Esophagus muscularis mucosa (tissue), 4 donors: ENCODE measurements at places on chromosomes 3 and 15. TPM values are rescaled to one million over a fixed set of nuclear protein-coding genes. Genes with fewer than 3 reads are reported as not detected.

DNA sequence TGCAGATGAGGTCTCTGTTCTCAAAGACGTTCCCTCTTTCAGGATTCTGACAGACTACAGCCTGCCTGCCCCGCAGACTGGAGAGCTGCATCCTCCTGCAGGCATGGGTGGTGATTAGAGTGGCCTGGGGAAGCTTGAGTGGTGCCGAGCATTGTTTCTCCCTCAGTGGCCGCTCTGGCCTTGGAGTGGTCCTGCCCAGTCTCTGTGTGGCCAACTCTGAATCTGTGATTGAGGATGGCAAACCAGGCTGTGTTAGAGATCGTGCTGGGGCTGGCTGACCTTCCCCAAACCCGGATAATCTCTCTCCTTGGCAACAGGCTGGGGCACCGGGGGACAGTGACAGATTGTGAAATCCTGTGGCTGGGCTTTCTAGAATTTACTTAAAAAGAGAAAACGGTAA is 11.0 kb upstream of the ADCY5 start:
- H3K4me3 ChIP-seq: no peak overlapping the region
- no peaks in the 10 kb centered on the region for H3K4me1 ChIP-seq
- no peak overlapping the region for H3K27ac ChIP-seq
- DNase-seq: no peak
- H3K27me3 ChIP-seq: no peaks in the 10 kb centered on the region

DNA sequence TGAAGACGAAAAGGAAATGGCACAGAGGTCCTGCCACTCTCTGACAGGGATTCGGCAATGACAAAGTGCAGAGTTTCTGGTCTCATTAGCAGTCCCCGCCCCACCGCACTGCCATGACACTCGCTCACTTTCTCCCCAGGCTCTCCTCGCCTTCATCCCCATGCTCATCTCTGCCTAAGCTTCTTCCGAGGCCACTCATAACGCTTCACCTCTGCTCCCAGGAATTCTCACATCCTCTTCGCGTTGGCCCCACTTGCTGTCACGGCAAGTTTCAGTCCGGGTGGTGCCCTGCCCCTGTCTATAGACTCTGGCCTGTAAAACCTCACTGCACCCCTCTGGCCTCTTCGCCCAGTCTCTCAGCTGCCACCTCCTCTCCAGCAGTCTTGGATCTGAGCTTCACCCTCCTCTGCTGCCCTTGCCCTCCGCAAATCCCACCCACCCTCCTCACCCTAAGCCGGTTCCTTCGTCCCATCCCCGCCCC is 654 bp downstream of the RUBCN start:
- H3K4me3 ChIP-seq: peak overlapping the region; percentile 81
- H3K36me3 ChIP-seq: no peaks in the 10 kb centered on the region
- peak; percentile 92 for DNase-seq
- H3K27ac ChIP-seq: peak overlapping the region; percentile 89

DNA sequence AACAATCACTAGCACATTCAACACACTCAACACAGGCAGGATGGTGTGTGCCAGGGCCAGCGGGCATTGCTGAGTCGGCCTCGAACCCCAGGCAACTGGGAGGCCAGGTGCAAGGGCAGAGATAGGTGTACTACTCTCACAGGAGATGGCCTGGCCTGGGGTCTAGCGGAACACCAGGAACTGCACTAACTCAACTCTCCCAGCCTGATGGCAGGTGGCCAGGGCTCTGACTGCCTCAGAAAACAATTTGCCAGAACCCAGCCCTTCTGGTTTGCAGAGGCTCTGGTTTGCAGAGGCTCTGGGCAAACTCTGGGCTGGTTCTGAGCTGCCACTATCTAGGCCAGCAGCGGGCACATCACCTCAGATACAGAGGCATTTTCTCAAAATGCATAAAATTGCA is 229.2 kb upstream of the CHRNA7 start:
- H3K4me3 ChIP-seq: no peak overlapping the region
- H3K36me3 ChIP-seq: no peaks in the 10 kb centered on the region
- no peak for DNase-seq
- no peaks in the 10 kb centered on the region for H3K27me3 ChIP-seq
- H3K27ac ChIP-seq: no peak overlapping the region

DNA sequence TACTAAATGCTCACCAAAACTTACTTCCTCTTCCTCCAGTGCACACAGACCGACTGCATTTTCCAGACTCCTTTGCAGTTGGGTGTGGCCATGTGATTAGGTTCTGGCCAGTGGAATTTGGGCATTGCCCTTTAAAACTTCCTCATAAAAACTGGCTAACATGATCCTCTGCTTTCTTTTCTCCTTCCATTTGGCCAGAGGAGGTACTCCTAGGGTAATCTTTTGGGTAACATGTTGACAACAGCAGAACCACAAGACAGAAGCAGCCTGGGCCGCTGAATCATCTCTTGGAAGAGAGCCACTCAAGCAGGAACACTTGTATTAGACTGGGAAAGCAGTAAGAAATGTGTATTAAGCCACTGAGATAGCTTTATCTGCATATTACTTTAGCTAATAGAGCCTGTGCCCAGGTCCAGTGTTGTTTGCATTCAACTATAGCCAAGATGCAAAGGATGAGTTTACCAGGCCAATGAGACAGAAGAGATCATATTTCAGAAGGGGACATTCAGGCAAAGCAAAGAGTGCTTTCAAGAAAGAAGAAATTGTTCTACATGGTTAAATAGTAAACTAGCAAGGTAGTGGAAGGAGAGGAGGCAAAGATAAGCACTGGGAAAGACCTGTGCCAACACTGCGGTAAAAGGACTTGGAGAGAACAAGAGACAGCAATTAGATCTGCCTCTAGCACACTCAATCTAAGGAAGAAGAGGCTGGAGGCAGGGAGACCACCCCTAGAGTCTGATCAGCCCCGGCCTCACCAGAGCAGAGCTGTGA is 79.8 kb downstream of the PLCH1 start:
- H3K4me1 ChIP-seq: peaks cover 17% of the 10 kb centered on the region
- H3K4me3 ChIP-seq: no peak overlapping the region
- no peak for DNase-seq
- peak overlapping the region; percentile 39 for H3K27ac ChIP-seq
- H3K27me3 ChIP-seq: no peaks in the 10 kb centered on the region
- H3K36me3 ChIP-seq: no peaks in the 10 kb centered on the region

DNA sequence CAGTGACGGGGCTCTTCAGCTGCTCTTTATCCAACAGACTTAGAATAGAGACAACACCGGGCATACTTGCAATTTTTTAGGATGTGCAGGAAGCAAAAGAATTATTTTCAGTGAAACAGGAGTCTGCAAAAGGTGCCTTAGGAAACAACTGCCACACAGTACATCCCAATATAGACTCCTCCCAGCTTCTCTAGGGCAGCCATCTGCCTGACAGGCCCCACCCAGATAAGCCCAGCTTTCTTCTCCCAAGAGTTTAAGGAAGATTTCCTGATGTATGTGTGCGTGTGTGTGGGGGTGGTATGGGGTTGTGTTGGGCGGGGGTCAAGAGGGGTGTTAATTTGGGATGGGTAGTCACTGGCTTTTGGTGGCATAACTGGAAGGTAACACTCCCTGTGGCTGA is 21.5 kb downstream of the MAP2K1 start:
- peaks cover 25% of the 10 kb centered on the region for H3K4me1 ChIP-seq
- H3K36me3 ChIP-seq: no peaks in the 10 kb centered on the region
- H3K4me3 ChIP-seq: no peak overlapping the region
- H3K27me3 ChIP-seq: no peaks in the 10 kb centered on the region

GRCh38 chr3:36993326-36994283 is at the start of gene MLH1:
Gene MLH1, plus strand, starts transcription at chr3:36993518. Its CDS starts 30 bp downstream, at chr3:36993548.
- H3K4me1 ChIP-seq: peaks cover 53% of the 10 kb centered on the region
- H3K27ac ChIP-seq: peak within 1 kb of the TSS; percentile 96
- peak; percentile 100 for DNase-seq
- H3K36me3 ChIP-seq: peaks cover 23% of the 10 kb centered on the region
- no peaks in the 10 kb centered on the region for H3K27me3 ChIP-seq

DNA sequence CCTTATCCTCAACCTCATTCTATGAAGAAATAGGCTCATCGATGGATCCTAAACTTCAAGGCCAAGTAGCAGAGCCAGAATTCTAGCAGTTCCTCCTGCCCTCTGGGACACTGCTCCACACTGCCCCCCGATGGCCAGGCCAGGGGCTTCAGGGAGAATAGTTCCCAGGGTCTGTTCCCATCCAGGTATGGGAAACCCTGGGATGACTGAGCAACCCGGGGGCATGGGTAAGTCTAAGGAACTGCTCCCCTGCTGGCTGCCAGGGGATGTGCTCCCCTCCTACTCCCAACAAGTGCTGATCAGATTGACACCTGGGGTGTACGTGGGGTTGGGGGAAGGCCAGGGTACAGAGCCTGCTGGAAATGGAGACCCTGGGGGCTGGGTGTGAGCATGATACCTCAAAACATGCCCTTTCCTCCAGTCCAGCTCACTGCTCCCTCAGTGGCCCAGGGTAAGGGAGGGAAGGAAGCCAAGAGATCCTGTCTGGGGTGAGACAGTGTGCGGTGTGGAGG is 7.6 kb downstream of the ULK3 start:
- H3K4me1 ChIP-seq: no peaks in the 10 kb centered on the region
- no peak for DNase-seq
- H3K4me3 ChIP-seq: no peak overlapping the region
- peaks cover 49% of the 10 kb centered on the region for H3K36me3 ChIP-seq

- H3K4me3 ChIP-seq: no peak overlapping the region
- H3K27me3 ChIP-seq: no peaks in the 10 kb centered on the region
- H3K27ac ChIP-seq: no peak overlapping the region
Measured at GRCh38 chr15:26848498-26848897, 18.4 kb upstream of the GABRA5 start.

- H3K27ac ChIP-seq: no peak overlapping the region
- DNase-seq: no peak
- H3K36me3 ChIP-seq: no peaks in the 10 kb centered on the region
- H3K4me1 ChIP-seq: no peaks in the 10 kb centered on the region
- no peak overlapping the region for H3K4me3 ChIP-seq
Measured at GRCh38 chr15:80142646-80143045, 10.2 kb upstream of the FAH start.

GRCh38 chr15:41480396-41481140 is 13.1 kb upstream of the ITPKA start:
- H3K4me3 ChIP-seq: no peak overlapping the region
- no peak for DNase-seq
- H3K27ac ChIP-seq: no peak overlapping the region
- no peaks in the 10 kb centered on the region for H3K4me1 ChIP-seq
- no peaks in the 10 kb centered on the region for H3K27me3 ChIP-seq

DNA sequence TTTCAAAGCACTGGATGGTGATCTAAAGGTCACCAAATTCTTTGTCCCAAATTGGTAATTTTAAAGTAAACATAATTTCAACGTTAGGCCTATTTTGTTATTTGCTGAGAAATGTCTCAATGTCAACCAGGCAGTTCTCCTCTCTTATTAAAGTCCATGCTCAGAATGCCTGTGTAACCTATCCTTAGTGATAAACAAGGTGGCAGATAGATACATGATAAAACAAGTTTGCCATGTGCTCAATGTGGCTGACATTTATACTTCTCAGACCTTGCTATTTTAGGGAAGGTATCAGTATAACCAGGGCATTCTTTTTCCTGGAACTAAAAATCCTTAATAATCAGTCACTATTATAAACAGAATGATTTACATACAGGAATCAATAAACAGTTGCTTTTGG is 8.5 kb downstream of the MBNL1 start:
- no peak for DNase-seq
- no peaks in the 10 kb centered on the region for H3K36me3 ChIP-seq
- peak overlapping the region; percentile 66 for H3K27ac ChIP-seq
- no peak overlapping the region for H3K4me3 ChIP-seq

- H3K4me1 ChIP-seq: peaks cover 39% of the 10 kb centered on the region
- peak within 1 kb of the TSS; percentile 82 for H3K27ac ChIP-seq
- peaks cover 32% of the 10 kb centered on the region for H3K36me3 ChIP-seq
- H3K4me3 ChIP-seq: peak within 1 kb of the TSS; percentile 56
- DNase-seq: no peak
- no peaks in the 10 kb centered on the region for H3K27me3 ChIP-seq
Measured at GRCh38 chr3:49813497-49814174, at the start of gene UBA7. Gene UBA7, minus strand, starts transcription at chr3:49813953. Its CDS starts 166 bp downstream, at chr3:49813787.

DNA sequence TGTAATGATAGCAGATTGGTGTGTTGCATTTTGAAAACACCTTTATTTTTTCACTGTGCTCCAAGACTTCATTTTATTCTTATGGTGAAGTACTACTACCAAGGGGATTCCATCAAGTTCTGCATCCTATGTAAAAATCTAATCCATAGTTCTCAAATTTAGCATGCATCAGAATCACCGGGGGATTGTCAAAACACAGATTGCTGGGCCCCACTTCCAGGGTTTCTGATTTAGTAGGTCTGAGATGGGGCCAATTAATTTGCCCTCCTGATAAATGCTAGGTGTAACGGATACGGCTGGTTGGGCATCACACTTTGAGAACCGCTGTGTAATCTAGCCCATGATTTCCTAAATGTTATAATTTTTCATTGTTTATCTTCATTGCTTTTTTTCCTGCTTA is 692 bp downstream of the ZWILCH start:
- peak overlapping the region; percentile 89 for H3K27ac ChIP-seq
- H3K36me3 ChIP-seq: peaks cover 24% of the 10 kb centered on the region
- no peaks in the 10 kb centered on the region for H3K27me3 ChIP-seq
- peak overlapping the region; percentile 96 for H3K4me3 ChIP-seq
- DNase-seq: no peak
- peaks cover 30% of the 10 kb centered on the region for H3K4me1 ChIP-seq

DNA sequence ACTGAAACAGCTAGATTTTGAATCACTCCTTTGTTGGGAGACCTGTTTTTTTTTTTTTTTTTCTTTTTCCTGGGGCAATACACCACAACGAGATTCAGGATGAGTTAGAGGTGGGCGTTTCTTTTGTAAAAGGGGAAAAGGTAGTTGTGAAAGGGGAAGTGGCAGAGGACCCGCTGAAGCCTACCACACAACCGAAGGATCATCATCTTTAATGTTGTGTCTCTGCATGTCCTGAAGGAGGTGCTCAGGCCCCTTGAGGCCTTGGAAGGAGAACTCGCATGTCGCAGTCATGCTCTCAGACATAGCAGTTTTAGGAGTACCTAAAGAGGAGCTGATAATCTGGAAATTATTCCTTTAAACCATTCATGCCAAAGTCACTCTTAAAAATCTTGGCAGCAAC is 137.9 kb upstream of the LRIG1 start:
- H3K27me3 ChIP-seq: no peaks in the 10 kb centered on the region
- no peaks in the 10 kb centered on the region for H3K36me3 ChIP-seq
- no peak for DNase-seq
- no peak overlapping the region for H3K4me3 ChIP-seq

GRCh38 chr3:46082849-46083248 is 55.6 kb upstream of the XCR1 start:
- DNase-seq: peak; percentile 70
- H3K27me3 ChIP-seq: no peaks in the 10 kb centered on the region
- no peak overlapping the region for H3K4me3 ChIP-seq
- H3K36me3 ChIP-seq: no peaks in the 10 kb centered on the region

GRCh38 chr3:142105991-142106390 is 43.4 kb downstream of the TFDP2 start:
- no peaks in the 10 kb centered on the region for H3K36me3 ChIP-seq
- no peak for DNase-seq
- H3K4me1 ChIP-seq: no peaks in the 10 kb centered on the region
- H3K27me3 ChIP-seq: no peaks in the 10 kb centered on the region
- no peak overlapping the region for H3K4me3 ChIP-seq
- H3K27ac ChIP-seq: no peak overlapping the region

The PLOD2 gene
- total RNA-seq: 84.7 TPM

The LRRIQ4 gene
- not detected for total RNA-seq

The P2RY12 gene
- 2.7 TPM for total RNA-seq

The OSBPL10 gene
- 8.2 TPM for total RNA-seq

The TEX9 gene
- 4.6 TPM for total RNA-seq

The UTS2B gene
- 1.2 TPM for total RNA-seq
